ENCODE measurements at places on chromosomes 1 and 21.

DNA sequence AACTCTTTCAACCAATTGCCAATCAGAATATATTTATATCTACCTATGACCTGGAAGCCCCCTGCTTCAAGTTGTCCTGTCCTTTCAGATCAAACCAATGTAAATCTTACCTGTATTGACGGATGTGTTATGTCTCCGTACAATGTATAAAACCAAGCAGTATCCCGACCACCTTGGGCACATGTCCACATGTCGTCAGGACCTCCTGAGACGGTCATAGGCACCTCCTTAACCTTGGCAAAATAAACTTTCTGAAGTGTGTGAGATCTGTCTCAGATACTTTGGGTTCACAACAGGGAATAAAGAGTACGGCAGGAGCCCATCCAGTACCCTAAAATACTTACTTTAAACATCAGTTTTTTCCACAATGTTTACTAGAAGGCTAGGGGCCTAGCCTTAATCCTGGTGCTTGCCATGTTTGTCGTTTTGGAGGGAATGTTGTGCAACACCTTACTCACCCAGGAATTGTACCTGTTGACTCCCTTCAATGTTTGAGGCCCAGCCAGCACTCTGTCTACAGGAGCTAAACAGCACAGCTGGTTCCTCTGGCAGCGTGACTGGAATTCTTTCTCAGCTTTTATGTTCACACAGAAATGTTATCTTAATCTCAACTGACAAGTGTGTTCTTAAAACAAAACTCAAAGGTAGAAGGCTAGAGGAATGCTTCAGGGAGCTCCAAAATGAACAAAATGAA lies 90.8 kb upstream of the USP25 start:
- no peak for DNase-seq

DNA sequence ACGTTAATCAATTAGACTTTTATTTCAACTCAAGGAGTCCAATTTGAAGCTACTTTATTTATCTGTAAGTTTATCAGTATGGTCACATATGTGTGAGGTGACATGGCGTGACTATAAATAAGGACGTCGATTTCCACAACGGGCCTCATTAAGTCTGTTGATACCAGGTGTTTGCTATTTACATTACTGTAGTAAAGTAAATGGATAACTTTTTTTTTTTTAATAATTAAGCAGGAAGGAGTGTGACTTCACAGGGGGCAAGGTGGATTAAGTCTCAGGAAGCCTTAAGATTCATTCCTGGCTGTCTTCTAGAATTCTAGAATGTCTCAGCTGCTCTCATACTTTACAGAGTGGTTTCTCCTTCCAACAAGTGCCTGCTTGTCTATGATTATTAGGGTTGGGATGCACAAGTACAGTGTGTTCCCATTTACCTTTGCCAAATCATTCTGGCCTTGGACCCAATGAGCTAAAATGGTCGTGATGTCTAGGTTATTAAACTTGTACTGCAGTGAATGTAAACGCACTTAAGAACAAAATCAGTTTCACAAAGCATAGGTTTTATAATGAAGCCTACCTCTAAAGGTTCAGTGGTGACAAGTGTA lies 15.5 kb downstream of the MAP3K7CL start:
- DNase-seq, result peak; percentile 6

- no peak for DNase-seq
Measured at GRCh38 chr1:205920159-205920558, 23.1 kb downstream of the SLC26A9 start.

DNA sequence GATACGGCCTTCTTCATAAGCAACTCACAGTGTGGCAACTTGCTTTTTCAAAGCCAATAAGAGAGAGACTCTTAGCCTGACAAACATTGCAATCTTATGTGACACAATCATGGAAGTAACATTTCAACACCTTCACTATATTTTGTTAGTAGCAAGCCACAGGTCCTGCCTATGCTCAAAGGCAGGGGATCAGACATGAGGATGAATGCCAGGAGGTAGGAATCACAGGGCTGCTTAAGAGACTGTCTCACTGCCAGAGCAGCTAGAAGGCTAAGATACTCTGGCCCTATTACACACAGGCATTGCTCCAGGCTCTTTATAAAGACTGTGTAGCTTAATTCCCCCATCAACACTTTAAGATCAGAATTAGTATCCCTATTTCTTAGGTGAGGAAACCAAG lies 236.2 kb upstream of the KAZN start:
- no peak for DNase-seq

- DNase-seq, result no peak
Measured at GRCh38 chr1:70090875-70091274, 114.5 kb downstream of the LRRC40 start.

DNA sequence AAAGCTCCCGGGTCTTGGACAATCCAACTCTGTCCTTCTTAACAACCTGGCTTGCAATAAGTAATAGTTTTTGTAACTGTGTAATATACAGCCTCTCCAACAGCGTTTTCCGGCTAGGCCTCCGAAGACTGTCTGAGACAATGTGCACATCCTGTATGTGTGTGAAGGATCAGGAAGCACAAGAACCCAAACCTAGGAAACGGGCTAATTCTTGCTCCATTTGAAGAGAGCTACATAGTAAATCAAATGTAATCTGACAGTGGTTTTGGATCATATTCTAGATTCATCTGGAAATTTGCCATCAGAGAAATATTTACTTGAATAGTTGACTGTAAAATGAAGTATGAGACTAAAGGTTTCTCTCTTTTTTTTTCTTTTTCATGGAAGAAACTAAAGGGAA lies 1.2 kb downstream of the GPR52 start:
- no peak for DNase-seq

- DNase-seq, result no peak
Measured at GRCh38 chr1:211648980-211649934, 26.2 kb downstream of the NEK2 start.

DNA sequence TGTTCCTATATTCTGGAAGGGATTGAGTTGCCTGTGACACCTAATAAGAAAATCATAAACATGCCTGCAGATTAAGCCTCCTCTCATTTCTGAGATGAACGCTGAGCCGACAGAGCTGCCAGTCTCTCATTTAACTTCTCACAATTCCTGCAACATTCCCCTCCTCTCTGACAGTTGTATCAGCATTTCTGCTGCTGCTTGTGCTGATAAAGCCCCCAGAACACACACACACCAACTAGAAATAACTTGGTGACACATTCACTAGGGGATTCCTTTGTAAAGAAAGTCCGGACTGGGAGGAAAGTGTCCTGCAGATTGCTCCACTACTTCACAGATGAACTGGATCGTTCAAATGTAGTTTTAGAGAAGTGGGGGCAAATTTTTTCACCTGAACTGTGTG lies 437.3 kb downstream of the PLA2G4A start:
- no peak for DNase-seq

- DNase-seq, result no peak
Measured at GRCh38 chr1:234526922-234527321, 47.9 kb upstream of the TARBP1 start.

- DNase-seq, result no peak
Measured at GRCh38 chr21:45378258-45378966, 26.6 kb upstream of the COL18A1 start.

DNA sequence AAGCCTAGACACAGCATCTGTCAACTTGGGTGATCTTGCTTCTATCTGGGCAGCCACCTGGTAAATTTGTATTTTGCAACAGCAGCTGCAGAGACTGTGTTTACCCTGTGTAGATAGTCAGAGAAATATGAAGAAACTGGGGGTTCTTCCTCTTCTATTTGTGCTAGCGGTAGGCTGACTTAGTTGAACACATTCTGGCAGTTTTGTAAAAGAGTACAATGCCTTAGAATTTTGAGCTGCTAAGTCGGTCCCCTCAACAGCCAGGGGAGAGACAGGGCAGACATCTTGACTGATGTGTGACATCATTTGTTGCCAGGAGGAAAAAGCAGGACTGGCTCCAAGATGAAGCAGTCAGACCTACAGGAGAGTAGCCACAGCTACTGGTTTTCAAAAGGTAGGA lies 53.7 kb downstream of the KCNJ6 start:
- DNase-seq, result peak; percentile 19

GRCh38 chr1:150376110-150376509 lies 12.2 kb downstream of the RPRD2 start:
- DNase-seq, result no peak

DNA sequence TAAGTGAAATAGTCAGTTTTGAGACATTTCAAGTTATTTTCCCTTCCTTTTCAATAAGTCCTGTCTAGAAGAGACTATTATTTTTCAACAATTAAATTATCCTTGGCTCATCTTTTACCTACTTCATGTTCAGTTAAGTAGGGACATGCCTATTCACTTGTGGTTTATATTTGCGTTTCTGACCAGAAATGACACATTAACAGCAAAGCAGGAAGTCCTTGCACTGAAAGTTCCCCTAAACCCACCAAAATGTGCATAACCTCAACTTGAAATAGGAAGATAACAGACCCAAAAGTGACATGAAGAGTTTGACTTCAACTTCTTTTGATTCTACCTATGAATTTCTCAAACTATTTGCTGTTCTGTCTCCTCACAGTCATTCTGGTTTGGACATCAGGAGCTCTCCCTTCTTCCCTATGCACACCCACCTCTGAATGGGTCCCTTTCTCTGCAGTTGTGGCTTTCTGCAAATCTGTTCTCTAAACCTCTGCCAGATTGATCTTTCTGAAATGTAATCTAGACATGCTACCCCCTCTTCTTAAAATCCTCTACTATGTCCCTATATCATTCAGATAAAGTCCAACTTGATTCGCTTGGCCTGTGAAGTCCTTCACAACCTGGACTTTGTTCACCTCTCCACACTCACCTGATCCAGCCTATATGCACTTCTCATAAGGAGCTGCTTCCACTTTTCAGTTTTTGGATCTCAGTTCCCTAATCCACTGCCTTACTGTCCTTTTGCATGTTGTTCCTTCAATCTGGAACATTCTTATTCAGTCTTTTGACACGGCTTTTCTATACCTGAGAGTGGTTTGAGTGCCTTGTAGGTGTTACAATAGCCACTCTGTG lies 661.5 kb upstream of the ADGRL4 start:
- DNase-seq, result no peak

DNA sequence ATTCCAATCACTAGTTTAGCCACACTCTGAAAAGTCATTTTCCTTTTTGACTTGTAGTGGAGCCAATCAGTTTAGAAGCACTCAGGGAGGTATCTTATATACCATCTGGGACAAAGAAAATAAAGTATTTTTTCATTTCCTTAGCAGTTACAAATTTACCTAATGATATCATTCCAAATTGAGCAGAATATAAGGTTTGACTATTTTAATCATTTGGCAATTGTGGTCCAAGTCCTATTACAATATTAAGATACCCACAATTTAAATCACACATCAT lies 170.6 kb downstream of the LTN1 start:
- DNase-seq, result no peak

DNA sequence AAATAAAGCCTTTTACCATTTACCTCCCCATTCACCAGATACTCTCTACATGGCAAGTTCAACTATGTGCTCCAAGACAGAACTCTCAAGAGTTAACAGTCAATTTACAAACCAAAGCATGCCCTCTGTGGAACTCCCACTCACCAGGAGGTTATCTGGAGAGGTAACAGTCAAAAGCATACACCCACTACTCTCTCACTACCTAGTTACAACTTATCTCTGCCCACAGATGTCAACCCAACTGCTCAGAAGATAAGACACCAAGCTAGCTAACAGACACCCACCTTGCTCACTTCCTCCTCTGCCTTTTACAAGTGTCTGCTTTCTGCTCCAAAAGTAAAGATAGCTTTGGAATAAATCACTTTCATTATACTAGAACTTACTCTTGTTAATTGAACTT lies 131.0 kb downstream of the TRIM33 start:
- DNase-seq, result no peak

DNA sequence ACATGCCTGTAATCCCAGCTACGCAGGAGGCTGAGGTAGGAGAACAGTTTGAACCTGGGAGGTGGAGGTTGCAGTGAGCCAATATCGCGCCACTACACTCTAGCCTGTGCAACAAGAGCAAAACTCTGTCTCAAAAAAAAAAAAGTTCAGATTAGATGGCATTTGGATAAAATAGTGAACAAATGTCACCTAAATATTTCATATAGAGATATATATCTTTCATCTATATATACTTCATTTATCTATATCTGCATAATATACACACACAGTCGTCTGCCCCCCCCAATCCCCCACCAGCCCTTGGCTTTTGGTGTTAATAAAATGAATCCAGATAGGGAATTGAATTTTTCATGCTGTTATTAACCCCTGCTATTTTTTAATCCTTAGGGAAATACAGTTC lies 5.0 kb downstream of the PPP1R15B start:
- DNase-seq, result no peak

GRCh38 chr1:38680801-38681510 lies 178.6 kb downstream of the RRAGC start:
- no peak for DNase-seq

DNA sequence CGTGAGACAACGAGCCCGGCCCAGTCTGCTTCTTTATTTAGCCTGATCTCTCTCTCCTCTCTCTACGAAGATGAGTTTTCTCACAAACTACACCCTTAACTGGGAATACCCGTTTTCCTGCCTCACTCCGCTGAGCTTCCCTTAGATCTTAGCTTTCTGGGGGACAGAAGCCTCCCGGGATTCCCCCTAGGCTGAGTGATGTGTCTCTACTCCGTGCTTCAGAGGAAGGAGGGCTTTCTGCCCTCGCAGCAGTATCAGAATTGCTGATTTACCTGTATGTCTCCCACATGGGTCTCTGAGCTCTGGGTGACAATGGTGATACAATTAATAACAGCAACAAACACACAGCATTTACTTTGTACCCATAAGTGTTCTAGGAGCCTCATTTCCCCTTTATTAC lies 1.0 kb downstream of the ZBTB17 start:
- no peak for DNase-seq
